Activated CD4-positive, alpha-beta T cell treated with anti-CD3 and anti-CD28 coated beads for 1 hour (primary cell): ENCODE measurements at places on chromosomes 11 and 22.

DNA sequence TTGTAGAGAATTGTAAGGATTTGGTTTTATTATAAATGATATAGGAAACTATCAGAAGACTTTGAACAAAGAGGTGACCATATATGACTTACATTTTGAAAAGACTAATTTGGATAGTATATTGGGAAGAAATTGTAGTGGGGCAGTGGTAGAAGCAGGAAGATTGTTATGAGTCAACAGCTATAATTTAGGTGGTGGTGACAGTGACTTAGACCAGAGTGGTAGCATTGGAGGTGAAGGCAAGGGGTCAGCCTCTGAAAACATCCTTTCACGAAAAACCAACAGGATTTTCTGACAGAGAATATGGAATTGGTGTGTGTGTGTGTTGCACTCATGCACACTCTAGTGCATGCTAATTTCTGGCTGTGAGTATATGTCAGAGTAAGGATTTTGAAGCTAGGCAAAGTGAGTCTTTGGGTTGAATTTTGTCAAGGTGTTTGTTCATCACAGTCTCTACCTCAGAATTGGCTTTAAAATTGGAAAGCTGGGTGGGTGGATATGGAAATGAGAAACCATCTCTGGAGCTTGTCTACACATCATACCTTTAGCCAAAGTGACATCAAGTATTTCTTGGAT, 8.2 kb upstream of the HBE1 start:
- no peak for DNase-seq

GRCh38 chr22:48752451-48753380, 1075.0 kb downstream of the BRD1 start:
- DNase-seq: no peak

DNA sequence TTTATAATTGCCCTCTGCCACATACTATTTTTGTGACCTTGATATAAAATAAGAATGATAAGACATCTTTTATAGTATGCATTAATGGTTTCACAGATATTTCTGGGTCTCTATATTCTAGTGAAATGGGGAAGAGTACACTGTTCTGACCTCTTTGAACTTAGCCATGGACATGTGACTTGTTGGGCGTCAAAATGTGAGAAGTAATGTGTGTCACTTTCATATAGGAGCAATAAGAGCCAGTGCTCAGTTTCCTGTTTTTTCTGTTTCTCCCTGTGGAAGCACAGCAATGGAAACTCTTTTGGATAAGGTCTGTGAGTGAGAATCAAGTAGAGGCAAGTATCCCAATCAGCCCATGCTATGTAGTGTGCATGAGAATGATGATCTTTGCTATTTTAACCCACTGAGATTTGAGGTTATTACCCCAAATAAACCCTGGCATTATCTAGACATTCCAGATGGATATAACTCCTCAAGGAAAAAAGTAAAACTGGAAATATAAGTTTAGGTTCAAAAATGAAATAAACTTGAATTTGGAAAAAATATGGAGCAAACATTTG, 60.7 kb downstream of the RAB38 start:
- no peak for DNase-seq

GRCh38 chr11:70298243-70298915, 27.9 kb downstream of the PPFIA1 start:
- no peak for DNase-seq

- DNase-seq: no peak
Observed at GRCh38 chr11:17753641-17754040, 19.1 kb downstream of the KCNC1 start.

- no peak for DNase-seq
Observed at GRCh38 chr22:29211466-29211865, 5.8 kb downstream of the EMID1 start.

GRCh38 chr22:36377022-36377631, 10.6 kb downstream of the MYH9 start:
- DNase-seq: no peak

GRCh38 chr22:44622147-44622427, 79.9 kb upstream of the PRR5 start:
- DNase-seq: no peak

GRCh38 chr22:25404928-25405816, 159.3 kb upstream of the GRK3 start:
- peak; percentile 47 for DNase-seq

DNA sequence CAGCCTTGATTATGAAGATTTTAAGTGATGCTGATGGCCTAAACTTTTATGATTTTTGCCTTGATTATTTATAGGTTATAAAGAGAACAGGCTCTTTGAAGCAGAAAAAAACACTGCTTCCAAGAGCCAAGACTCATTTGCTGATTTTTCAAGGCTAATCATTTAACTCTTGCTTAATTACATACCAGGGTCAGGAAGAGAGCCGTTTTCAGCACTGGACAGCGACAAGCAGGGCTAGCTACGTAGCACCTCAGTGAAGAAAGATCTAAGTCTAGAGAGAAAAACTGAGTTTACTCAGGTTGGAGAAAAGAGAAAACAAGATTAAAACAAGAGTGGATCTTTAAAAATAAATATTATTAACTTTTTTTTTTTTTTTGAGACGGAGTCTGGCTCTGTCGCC, 615.4 kb upstream of the B3GAT1 start:
- DNase-seq: no peak

DNA sequence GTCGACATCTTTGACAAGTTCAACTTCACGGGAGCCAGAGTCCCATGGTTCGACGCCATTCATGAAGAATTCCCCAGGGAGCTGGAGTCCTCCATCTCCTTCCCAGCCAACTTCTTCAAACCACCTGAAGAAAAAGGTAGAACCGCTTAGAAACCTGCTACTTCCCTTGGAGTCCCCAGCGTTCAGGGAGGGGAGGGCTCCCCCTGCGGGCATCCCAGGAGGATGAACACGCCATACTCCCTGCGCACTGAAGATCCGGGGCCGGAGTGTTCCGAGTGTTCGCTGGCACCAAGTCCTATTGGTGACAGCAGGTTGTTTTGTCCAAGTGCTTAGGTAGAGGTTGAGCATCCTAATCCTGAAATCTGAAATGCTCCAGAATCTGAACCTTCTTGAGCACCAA, 51.7 kb upstream of the PRODH start:
- no peak for DNase-seq

DNA sequence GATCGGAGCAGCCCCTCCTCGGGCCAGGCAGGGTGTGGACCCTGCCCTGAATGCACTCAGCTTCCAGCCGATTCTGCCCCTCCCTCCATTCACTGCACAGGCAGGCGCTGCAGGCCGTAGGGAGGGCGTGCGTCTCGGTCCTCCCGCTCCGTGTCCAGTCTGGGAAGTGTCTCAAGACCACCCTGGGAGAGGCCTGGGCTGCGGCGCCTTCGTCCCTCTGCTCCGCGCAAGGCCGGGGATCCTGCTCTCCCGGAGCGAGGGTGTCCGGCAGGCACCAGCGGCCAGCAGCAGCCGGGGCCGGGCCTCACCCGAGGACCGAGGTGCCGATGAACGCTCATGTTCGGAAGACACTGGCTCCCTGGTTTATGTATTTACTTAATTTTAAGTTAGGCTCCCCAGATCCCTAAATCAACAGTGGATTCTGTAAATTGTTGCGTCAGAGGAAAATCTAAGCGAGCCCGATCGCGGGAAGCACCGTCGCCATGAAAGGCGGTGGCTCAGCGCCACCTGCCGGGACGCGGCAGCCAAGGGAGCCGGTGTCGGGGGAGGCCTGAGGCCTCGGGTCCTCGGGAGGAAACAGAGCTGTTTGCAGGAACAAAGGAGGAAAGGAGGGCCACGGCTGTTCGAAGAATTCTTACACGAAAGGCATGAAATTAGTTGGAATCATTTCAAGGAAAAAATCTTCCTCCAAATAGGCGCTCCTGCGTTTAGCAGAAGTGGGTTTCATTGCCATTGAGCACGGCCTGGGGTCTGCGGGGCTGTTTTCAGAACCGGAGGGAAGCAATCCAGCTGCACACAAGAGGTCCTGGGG, 195.3 kb downstream of the BRD1 start:
- no peak for DNase-seq

DNA sequence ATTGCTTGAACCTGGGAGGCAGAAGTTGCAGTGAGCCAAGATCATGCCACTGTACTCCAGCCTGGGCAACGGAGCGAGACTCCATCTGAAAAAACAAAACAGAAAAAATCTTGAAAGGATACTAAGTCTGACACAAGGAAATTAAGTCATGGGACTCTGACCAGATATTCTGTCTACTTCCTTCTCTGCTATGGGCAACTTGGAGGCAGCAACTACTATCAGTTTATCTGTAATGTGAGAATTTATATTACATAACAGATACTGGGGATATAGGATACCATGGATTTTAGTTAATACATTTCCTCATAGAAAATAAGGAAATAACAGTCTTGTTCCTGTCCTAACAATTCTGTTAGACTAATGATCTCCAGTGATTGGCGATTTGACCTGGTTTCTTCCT, 1.6 kb upstream of the SGSM3 start:
- DNase-seq: no peak

DNA sequence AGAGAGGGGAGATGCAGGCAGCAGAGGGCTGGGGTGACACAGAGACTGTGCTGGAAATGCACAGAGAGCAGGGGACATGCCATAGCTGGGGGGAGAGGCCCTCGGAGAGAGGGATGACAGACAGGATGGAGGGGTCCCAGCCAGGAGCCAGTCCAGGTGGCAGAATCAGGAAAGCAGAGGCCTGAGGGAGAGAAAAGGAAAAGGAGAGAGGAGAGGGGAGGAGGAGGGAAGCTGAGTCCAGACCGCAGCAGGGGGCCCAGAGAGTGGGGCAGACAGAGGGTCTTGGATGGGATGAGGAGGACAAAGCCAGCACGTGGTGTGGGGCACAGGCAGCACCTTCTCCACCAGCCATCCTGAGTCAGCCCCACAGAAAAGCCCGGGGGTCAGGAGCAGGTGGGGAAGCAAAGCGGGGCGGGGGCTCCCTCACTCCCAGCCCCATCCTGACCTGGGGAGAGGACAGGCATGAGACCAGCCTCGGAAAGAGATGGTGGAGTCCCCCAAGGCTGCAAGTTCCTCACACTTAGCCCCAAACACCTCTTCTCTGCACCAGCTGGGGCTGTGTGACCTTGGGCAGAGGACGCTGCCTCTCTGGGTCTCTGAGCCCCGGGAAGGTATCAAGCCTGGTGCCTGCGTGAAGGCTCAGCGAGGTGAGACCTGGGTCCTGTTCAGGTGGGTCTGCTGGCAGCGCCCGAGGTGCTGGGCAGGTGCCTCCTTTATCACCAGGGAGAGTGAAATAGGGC, 48.0 kb downstream of the IGLL1 start:
- DNase-seq: no peak

DNA sequence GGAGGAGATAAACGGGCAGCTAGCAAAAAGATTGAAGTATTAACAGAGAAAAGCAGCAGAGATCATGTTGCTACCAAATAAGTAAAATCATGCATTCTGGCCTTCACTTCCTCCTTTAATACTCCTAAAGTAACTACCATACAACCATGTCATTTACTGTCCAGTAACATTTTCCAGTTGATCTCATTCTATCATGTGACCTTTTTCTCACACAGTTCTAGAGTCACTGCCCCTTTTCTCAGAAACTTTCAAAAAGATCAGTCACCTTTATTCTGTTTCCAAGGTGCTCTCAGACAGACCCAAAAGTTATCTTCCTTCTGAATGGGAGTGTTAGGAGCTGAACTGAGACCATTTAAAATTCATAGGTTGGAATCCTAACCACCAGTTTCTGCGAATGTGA, 984.4 kb downstream of the FAM181B start:
- no peak for DNase-seq

DNA sequence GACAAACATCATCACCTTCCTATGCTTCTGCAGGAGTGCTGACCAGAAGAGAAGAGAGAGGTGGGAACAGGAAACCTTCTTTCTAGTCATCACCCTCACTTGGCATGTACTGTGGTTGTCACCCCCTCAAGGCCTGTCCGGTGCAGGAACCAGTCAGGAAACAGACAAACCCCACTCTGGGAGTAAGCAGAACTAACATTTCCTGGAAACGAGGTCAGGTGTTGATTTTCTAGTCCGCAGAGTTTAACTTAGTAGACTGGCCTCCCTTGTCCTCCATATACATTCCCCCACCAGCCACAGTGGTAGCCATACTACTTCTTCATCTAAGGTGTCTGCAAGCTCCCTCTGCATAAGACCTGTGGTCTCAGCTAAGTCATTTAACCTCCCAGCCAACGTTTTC, 80.7 kb upstream of the NCAM1 start:
- no peak for DNase-seq

DNA sequence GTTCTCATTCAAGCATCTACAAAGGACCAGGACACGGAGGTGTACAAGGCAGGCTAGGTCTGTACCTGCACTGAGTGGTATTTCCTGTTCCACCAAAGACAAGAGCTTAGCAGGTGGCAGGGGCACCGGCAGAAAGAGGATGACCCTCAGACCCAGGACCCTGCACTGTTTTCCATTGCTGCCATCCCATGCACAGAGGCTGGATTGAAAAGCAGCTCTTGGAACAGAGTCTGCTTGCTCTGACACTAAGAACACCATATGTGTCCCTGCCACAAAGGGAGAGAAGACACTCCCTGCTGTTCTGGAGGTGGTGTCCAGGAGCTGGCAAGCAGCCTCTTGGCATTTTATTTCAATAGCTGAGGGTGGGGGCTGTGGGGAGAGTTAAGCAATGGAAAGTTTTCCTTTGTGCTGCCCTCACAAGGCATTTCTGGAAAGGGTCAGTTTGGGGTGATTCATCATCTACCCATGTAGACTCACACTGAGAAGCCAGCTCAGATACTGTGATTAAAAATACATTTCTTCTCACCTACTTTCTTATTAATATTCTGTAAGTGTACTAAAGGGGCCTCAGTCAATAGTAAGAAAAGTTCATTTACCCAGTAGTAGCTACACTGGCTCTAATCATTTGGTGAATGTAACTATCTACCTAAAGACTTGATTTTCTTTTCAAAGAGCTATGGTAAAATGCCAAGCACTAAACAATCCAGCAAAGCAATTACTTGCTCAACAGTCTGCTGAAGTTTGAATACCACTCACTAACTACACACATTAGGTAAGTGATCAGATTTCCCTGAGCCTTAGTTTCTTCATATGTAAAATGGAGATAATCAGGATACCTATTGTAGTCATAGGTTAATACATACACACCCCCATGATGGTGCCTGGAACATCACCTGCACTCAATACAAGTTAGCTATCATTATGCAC, 55.2 kb downstream of the SLC1A2 start:
- DNase-seq: no peak

- DNase-seq: no peak
Observed at GRCh38 chr11:69086152-69087132, 37.7 kb downstream of the TPCN2 start.

DNA sequence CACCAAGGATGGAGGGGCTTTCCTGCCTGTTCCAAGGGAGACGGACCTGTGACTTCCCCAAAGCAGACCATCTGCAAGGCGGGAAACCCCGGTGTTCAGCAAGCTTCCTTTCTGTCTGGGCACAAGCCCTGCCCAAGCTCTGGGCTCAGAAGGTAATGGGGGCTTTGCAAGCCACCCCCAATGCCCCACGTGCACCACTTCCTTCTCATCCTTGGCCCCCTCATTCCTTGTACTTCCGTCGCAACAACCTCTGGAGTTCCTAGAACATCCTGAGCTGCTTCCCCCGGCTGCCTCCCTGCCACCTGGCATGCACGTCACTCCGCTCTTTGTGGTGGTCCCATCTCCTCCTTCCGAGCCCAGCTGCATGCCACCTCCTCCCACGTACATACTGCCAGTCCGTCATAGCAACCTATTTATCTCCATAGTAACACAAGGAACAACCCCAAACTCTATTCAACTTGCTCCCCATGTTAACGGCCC, 3.9 kb downstream of the MYEOV start:
- DNase-seq: no peak

GRCh38 chr11:82718307-82718706, 15.4 kb downstream of the FAM181B start:
- no peak for DNase-seq
